Stimulated activated naive CD8-positive, alpha-beta T cell treated with anti-CD3 and anti-CD28 coated beads, Interleukin-15, amount 100 ng/mL, for 72 hours (primary cell): ENCODE measurements at places on chromosomes 3 and 15.

- DNase-seq: no peak
These were observed 18.7 kb upstream of the GK5 start for GRCh38 chr3:142244056-142244455.

DNA sequence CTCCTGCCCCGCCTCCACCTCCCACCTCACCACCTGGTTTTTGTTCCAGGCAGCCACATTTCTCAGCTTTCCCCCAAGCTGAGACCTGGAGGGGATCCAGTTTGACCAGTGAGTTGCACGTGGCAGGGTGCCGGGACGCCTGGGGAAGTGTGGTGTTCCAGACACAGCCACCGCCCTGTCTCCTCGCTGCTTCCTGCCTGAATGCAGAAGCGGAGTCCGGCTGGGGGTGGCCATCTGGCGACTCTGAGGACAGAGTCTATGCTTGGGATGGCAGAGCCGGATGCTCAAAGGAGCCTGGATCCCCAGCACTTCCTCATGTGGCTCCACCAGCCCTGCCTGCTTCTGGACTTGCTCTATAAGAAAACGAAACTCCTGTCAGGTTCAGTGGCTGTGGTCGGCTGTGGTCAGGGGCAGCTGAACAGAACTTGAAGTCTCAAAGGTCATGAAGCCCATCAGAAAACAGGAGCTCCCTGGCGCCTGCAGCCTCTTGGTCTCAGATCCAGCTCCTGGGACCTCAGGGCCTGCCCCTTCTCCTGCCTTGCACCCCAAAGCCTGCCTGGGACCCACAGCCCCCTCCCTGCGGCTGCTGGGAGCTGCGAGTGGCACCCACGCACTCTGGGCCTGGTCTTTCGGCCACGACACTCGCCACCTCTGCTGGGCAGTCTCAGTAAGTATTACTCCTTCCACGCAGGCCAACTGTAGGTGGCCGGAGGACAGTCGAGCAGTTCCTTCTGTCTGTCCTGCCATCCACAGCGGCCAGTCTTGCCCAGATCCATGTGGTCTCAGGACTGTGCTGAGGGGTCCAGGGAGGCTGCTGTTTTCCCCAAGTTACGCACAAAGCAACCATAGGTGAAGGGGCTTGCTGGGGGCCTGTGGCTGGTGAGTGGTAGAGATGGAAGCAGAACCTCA lies 112.8 kb upstream of the MEF2A start:
- DNase-seq: peak; percentile 15

GRCh38 chr3:68666429-68667136 lies 265.8 kb downstream of the TAFA4 start:
- no peak for DNase-seq

DNA sequence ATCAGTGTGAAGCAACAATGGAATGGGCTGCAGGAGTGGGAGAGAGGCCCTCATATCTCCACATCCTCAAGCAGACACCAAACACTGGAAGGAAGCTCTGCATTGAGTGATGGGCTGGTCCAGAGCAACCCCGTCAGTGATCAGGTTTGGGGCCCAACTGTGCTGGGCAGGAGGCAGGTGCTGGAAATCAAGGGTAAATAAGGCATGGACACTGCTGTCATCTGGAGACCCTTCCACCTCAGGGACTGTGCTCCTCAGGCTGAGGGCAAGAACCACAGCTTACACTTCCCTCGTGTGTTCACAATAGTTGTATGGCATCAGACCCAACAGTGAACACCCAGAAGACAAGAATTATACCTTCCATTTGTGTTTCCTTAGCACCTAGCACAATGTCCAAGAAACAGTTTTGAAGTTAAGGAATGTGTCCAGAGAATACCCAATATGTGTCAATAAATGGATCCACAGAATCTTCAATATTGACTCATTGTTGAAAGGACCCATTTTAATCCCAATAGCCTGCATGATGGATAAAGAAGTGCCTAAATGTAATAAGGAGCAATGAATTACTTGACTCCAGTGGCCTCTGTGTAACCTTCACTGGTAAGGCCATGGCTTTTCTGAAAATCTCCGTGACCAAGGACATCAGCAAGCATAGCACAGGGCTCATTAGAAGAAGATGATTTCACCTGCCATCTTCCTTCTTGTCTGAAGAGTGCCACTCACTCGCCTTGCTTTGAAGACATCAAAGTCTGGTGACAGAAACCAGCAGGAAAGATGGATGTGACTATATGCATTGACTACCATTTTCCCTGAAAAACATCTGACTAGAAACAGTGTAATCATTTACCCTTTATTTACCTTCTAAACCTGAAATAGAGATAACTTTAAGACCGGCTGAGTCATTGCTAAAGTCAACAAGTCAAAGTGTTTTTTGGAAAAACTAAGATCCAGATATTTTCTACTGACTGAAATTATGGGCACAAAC lies 7.0 kb upstream of the AHSG start:
- no peak for DNase-seq

DNA sequence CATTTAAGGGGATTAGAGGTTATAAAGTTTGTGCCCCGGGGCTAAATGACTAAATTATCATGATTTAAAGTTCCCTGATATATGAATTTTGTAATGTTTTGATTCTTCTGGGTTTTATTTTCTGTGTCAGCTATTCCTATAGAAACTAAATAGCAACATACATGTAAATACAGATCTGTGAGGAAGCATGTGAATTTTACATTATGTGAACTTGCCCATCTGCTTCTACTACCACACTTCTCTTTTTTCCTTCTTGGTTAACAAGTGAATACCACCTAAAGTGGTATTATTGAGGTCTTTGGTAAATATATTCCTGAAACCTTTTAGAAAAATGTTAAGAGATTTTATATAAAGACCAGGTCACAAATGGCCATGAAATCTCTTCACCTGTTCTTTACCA lies 29.3 kb downstream of the SLMAP start:
- no peak for DNase-seq

DNA sequence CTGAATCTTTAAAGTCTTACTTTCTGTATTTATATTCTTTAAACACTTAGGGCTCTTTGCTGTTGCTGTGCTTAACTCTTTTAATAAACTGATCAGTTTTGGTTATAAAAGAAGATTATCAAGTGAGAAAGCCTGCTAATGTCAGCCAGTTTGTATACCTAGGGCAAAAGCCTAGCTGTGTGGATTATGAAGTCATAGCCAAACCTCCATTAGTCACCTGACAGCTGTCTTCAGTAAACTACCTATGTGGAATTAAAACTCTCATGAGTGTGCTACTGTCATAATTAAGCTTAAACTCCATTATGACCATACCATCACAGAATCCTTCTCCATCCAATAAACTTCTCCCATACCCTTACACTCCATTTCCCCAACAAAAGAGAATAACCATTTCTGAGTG lies 762.7 kb downstream of the NTRK3 start:
- DNase-seq: no peak

GRCh38 chr3:43960448-43960840 lies 269.7 kb downstream of the ABHD5 start:
- DNase-seq: no peak

GRCh38 chr15:101105059-101105891 lies 146.6 kb downstream of the CHSY1 start:
- DNase-seq: no peak

DNA sequence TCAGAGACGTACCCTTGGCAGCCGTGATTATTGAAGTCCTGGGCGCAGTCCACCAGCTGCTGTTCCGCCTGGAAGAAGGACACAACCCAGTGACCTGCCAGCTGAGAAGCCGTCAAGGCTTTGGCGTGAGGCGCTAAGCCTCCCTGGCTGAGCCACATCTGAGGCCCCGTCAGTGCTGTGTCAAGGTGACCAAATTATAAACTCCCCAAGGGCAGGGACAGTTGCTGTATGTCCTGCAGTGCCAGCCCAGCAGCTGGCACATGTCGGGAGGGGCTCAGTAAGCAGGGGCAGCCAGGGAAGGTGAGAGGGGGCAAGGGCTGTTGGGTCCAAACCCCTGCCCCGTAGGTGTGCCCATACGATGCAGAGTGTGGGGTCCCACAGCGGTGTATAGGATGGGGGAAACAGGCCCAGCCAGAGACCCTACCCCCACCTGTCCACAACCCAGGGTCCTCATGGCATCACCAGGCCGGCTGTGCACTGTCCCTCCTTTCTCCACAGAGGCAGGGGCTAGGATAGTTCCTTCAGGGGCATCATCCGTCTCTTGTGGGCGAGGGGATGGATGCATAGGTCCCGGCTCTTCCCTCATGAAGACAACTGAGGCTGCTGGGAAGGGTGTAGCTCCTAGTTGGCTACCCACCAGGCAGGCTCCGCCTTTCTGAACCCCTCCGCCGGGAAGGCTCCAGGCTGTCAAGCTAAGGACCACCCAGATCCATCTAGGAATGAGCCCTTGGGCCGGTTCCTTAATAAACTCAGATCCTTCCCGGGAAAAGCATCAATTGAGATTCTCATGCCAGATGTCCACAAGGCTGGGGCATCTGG lies 13.2 kb downstream of the CTSH start:
- no peak for DNase-seq

- DNase-seq: no peak
These were observed 11.8 kb downstream of the CACNA2D3 start for GRCh38 chr3:54134155-54134554.

GRCh38 chr3:193865896-193866480 lies 270.0 kb upstream of the HES1 start:
- no peak for DNase-seq

DNA sequence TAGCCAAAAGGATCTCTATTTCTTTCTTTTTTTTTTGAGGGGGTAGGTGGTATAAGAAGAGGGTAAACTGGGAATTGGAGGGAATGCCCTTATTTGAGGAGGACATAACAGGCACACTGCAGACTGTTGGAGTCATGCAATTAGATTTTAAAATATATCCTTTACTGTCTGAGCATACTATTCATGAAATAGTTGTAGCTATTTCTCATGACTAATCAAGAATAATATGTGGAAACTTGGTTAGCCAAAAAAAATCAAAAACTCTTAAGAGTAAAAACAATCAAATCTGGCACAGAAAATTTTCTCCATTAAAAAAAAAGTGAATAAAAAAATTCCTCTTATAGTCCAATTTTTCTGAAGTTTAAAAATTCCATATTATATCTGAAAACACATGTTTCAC lies 174.9 kb downstream of the SCAPER start:
- no peak for DNase-seq

GRCh38 chr3:157335233-157336076 lies 101.2 kb upstream of the PTX3 start:
- no peak for DNase-seq

DNA sequence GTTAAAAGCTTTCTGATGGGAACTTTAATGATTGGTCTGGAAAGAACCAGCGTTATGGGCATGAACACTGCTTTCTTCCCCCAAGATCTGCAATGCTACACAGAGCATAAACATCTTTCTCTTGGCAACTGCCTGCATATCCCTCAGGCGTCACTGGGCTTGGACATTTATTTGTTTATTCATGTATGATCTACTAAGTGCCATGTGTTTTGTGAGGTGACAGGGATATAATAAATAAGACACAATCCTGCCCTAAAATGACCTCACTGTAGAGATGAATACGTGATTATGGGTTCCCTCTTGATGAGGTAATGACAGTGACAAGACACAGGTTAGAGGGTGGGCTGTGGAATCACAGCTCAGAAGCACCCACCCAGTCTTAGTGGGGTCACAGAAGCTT lies 485.3 kb downstream of the PDCD6IP start:
- no peak for DNase-seq

GRCh38 chr3:51717446-51717845 lies 10.6 kb downstream of the GRM2 start:
- no peak for DNase-seq

- DNase-seq: no peak
These were observed 1.3 kb downstream of the DMXL2 start for GRCh38 chr15:51621155-51621765.

GRCh38 chr3:11482021-11482420 lies 161.7 kb downstream of the VGLL4 start:
- no peak for DNase-seq

DNA sequence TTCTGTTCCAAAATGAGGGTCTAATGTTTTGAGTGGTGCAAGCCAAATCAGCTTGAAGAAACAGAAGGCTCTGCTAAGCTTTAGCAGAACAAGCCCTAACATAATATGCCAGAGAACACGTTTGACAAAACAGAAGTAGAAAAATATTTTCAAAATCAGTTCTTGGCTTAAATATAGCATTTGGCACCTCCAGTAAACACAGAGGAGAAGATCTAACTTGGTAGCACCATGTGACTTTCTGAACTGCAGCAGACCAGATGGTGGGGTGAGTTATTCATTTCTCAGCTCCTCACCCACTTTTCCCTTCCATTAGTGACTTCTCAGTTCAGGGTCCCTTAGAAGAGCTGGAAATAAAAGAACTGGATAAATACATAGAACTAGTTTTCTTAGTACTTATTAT lies 395.8 kb downstream of the MAGI1 start:
- DNase-seq: no peak

DNA sequence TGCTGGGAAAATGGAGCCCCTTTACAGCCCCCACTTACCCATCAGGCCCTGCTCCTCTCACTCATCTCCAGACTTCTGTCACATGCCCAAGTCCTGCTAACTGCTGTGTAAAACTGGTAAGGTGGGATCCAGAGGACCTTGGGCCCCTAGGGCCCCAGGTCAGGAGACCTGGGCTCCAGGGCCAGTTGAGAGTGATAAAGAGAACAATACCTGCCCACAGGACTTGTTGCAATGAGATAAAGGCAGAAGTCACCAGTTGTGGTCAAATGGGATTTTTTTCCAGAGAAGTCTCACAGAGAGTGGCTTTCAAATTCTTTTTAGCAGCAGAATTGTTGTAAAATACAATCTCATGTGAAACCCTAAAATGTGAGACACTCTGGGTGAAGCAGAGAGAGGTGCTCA lies 753 bp downstream of the FURIN start:
- peak; percentile 37 for DNase-seq

DNA sequence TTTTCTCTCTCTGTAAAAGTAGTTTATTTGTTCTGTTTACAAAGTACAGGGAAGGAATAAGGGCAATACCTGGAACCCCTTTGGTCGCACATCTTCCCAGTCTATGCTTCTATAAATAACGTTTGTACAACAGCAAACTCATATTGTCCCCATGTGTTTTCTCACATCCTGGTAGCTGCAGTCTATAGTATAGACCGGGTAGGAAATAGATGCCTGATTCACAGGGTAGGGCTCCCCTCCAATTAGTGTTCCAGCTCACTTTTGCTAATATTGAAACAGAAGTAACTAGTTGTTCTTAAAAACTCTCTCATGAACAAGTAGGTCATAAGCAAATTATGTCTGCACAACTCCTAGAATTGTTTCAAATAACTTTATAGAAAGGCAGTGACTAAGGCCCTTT lies 17.7 kb downstream of the ATG7 start:
- no peak for DNase-seq

DNA sequence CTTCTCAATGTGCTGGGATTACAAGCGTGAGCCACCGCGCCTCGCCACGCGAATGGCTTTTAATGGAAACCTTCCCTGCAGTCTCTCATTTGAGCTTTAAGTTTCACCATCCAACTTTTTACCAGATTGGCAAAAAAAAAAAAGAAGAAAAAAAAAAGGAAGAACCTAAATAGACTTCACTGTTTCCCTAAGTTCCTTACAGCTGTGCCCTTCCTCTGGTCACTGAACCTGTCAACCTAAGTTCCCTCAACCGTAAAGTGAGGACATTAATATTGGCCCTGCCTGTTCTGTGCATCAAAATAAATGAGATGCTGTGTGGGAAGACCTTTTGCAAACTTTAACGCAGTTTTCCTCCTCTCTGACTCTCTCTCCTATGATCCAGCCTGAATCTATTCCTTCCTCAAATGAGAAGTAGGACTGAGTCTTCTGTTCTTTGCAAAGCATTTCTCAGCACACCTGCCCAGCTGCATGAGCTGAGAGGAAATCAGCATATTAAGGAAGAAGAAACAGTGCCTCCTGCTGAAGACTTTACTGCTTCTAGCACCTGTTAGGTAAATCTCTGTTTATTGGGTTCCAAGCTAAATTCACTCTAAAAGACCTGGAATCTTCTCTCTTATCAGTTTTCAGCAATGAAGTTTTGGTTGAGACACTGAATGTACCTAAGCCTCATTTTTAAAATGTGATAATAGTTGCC lies 99.6 kb upstream of the ETV5 start:
- no peak for DNase-seq
